ENCODE measurements at places on chromosomes 1 and 21. TPM values are rescaled to one million over a fixed set of nuclear protein-coding genes. Genes with fewer than 3 reads are reported as not detected.

- DNase-seq: no peak
Observed at GRCh38 chr1:78624035-78624434, 3.8 kb downstream of the IFI44L start.

- no peak for DNase-seq
Observed at GRCh38 chr1:234683861-234684632, 74.1 kb upstream of the IRF2BP2 start.

DNA sequence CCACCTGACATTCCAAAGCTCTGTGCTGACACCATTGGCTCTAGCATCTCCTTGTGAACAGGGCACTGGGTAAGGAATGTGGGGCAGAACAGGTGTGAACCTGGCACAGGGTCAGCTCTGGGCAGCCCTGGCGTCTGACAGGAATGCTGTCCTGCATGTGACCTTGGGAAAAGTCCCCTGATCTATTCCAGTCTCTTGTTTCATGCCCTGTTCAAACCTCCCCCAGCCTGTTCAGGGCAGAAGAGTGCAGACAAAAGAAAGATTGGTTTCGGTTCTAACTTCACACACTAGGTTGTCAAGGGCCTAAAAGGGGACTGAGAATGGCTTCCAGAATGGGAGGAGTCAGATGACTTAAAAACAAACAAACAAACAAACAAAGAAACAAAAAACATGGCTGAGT lies 27.6 kb upstream of the SDHB start:
- DNase-seq: no peak

DNA sequence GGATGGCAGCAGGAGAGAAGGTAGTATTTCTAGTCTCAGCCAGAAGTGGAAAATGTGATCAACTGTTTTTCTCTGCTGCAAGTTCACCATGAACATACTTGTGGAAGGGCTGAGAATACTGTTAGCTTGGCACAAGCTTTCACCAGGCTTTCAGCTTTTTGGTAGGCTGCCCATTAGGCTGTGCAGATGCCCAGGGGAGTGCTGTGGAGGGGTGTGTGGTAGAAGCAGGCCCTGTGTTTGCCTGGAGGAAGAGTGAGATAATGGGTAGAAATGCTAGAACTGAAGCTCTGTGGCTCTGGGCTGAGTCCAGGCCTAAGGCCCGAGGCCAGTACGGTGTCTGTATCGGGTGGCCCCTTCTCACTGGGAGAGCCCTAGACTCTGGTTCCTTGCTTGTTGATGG lies 9.8 kb downstream of the DNAJC6 start:
- DNase-seq: no peak

DNA sequence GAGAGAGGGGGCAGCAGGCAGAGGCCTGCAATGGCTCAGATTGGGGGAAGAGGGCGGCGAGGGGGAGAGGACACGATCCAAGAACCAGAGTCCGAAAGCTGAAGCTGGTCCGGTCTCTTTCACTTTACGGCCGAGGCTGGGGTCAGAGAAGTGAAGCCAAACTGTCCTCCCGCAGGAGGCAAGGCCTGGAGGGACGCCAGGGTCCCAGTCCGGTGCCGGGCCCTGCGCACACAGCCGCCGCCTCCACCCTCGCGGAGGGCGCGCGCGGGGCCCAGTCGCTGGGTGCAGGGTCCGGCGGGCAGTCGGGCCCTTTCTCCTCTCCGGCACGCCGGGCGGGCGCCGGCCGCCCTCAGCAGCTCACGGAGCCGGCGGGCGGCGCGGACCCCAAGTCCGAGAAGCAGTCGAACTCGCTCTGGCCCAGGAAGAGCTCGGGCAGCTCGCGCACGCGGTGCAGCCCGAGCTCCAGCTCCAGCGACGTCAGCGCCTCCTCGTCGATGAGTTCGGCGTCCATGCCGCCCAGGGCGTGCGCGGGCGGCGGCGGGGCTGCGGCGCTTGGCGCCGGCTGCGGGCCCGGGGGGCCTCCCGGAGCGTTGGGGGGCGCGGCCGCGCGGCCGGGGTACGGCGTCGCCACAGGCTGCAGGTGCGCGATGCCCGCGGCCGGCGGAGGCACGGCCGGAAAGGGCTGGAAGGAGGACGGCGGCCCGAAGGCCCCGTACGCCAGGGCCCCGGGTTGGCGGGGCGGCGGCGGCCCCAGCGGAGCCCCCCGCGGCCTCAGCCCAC lies 749 bp downstream of the CITED4 start:
- peak; percentile 51 for DNase-seq

GRCh38 chr1:87338566-87338965 lies 9.9 kb downstream of the LMO4 start:
- DNase-seq: no peak

DNA sequence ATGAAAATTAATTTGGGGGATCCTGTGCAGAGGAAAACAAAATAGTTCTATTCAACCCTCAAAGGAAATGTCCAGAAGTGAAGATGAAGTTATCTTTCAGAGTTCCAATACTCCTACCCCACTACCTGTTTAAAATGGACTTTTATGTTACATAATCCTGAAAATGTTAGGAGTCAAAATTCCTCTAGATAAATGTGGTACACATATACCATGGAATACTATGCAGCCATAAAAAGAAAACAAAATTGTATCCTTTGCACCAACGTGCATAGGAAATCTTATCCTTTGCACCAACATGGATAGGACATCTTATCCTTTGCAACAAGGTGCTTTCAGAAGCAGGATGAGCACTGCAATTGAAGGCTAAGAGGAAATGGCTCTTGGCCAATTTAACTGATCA lies 245.2 kb downstream of the LTN1 start:
- DNase-seq: no peak

Gene NUF2
- total RNA-seq: 75.2 TPM

GRCh38 chr1:231701306-231701705 lies 74.7 kb downstream of the DISC1 start:
- DNase-seq: no peak

GRCh38 chr1:221289103-221289502 lies 409.9 kb downstream of the HLX start:
- no peak for DNase-seq

DNA sequence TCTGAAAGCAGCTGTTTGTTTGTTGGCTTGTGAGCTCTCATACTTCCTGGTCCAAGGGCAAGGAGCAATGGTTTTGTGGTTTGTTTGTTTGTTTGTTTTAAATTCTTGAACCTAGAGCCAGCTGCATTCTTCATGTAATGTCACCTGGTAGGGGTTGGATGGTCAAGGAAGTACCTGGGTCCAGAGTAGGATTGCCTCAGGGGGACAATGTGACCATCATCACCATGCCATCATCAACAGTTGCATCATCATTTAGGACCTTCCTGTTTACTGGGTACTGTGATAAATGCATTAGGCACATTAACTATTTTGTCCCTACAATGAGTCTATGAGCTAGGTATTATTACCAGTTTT lies 14.7 kb upstream of the MYOG start:
- no peak for DNase-seq

DNA sequence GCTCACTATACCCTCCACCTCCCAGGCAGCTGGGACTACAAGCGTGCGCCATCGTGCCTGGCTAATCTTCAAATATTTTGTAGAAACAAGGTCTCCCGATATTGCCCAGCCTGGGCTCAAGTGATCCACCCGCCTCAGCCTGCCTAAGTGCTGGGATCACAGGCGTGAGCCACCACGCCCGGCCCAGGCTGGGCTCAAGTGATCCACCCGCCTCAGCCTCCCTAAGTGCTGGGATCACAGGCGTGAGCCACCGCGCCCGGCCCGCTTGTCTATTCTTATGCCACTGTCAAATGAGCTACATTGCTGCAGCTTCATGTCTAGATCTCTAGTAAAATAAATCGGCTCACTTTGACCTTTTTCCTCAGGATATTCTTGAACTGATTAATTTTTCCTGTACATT lies 107.7 kb upstream of the COL6A1 start:
- DNase-seq: no peak

Gene ZNF593
- 31.1 TPM for total RNA-seq

DNA sequence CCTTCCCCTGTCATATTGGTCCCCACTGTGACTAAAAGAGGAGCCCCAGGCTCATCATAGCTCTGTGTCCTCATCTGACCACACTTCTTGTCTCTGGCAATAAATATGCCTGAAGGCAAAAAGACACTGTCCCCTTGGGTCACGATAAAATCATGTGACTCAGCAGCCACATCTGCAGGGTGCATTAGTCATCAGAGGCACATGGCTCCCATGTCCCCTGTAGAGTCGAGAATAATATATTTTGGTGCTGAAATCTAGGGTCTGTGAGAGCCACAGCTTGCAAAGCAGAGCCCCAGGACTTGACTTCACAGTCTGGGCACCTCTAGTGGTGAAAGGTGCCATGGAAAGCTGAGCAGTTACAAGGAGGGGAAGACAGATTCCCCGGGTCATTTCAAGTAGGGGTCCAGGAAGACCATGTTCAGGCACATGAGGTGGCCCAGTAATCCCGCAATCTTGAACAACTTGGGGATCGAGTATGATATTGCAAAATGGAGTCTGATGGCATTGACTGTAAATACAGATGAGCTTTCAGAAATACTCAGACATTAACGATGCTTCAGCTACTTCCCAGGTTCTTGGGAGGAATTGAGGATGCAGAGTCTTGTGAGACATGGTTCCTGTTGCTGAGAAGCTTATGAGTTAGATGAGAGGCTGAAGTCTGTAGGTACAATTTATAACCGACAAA lies 68.6 kb downstream of the SLC35F3 start:
- no peak for DNase-seq

DNA sequence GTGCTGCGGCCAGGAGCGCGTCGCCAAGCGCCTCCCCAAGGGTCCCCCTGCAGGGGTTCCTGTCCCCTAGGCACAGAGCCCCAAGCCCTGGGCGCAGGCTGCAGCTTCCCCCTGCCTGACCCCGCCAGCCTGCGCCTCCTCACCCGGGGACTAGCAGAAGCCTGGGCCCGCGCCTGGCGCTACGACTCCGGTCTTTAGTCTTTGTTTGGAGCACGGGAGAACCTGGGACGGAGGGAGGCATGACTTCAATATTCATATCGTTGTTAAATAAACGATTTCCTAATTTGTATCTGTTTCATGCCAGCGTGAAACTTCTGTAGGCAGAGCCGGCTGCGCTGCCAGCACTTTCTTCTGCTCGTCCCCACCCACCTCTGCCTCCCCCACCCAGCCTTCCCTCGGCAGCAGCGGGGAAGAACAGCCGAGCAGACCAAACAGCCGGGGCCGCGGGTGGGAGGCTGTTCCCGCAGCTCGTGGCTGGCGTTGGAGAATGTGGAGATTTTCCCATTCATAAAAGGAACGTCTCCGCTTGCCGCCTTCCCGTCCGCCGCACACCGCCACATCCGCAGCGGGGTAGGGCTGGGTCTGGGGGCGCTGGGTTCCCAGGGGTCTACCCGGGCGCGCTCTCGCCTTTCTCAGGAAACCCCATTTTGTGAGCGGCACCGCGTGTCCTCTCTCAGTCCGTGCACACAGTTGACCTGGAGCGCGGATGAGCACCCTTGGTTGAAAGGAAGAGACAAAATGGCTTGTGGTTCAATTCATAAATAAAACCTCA lies 777 bp upstream of the TRIM67 start:
- no peak for DNase-seq

Gene CLCA4
- total RNA-seq: not detected

DNA sequence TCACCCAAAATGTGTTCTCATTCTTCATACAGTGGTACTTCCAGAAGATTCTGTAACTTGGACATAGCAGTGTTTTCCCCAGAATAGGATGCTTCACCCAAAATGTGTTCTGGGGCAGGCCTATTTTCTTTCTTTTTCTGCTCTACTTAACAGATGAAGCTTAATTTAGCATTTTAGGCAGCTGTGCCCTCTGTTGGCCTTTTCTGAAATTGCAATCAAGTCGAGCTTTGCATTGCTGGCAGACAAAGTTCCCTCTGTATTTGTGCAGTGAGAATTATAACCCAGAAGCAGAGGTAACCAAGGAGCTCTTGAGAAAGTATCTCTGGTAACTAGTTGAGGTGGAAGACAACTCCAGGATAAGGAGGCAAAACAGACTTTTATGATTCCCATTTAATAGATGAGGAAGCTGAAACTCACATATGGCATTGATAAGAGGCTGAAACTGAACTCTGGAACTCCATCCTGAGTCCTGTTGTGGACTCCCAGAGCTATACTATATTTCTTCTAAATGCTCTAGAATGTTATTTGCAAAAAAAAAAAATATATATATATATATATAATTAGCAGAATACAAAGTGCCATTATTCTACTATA lies 50.3 kb upstream of the L1TD1 start:
- DNase-seq: peak; percentile 59

DNA sequence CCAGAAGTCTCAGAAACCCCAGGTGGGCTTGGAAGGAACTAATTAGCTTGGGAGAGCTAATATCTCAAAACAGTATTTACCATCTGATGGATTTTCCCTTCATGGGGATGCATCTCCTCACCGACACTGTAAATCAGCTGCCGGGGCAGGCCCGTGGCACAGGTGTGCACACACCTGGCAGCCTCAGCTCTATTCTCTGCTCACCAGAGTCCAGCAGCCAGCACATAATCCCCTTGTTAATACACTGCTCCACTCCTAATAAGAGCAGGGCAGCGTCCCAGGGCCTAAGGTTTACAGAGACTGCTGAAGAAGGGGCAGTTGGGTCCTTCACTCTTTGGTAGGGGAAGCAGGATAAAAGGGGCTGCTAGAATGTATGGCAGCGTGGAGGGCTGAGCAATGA lies 200.0 kb downstream of the TOMM20 start:
- no peak for DNase-seq

GRCh38 chr21:41902946-41903345 lies 23.8 kb upstream of the PRDM15 start:
- DNase-seq: no peak

- DNase-seq: no peak
Observed at GRCh38 chr1:84550826-84551225, 23.4 kb downstream of the CTBS start.

- no peak for DNase-seq
Observed at GRCh38 chr1:225667362-225667761, 14.4 kb upstream of the ENAH start.

- no peak for DNase-seq
Observed at GRCh38 chr1:180912801-180913565, at the start of gene KIAA1614. KIAA1614 (plus strand) TSS chr1:180912897; CDS start chr1:180913244, 347 bp downstream.

GRCh38 chr21:15309721-15310120 lies 244.9 kb upstream of the NRIP1 start:
- DNase-seq: no peak

DNA sequence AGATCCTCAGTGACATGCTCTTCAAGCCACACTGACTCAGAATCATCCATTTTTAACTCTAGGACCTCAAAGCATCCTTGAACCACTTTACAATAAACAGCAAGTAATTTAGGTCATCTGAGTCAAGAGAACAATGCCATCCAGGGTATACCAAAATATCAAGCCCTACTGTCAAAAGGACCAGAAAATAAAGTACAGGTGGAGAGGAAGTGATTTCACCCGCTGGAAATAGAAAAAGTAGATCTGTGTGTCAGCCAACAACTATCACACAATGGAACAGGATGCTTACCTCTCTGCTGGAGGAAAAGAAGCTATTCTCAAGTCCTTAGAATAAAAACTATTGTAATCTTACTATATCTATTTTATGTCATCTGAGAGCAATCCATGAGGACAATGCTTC lies 37.0 kb downstream of the RERE start:
- DNase-seq: no peak

GRCh38 chr1:55640708-55641473 lies 425.7 kb upstream of the USP24 start:
- peak; percentile 26 for DNase-seq

Gene PDIK1L
- 25.4 TPM for total RNA-seq
